ENCODE measurements at places on chromosomes 6 and 20.

- no peak for DNase-seq
Observed at GRCh38 chr20:37473249-37474000, 47.6 kb upstream of the NNAT start.

GRCh38 chr6:134161041-134161440, 108.6 kb upstream of the SLC2A12 start:
- DNase-seq, result no peak

DNA sequence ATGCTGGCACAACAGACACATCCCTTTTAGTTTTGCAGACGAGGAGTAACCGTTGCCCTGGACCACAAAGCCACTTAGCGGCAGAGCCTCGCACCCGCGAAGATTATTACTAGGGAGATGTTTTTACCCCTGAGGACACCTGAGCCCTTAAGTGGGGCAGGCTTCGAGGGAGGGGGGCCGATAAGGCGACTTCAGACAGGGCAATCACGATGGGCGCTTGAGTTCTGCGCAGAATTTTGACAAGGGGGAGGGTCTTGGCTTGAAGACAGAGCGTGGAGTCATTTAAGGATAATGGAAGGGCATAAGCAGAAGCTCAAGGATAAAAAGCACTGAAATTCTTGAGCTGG, 650 bp upstream of the TTK start:
- DNase-seq, result no peak

- no peak for DNase-seq
Observed at GRCh38 chr6:113277111-113277510, 580.0 kb upstream of the MARCKS start.

- peak; percentile 53 for DNase-seq
Observed at GRCh38 chr6:157322792-157323254, 496 bp downstream of the TMEM242 start.

- DNase-seq, result no peak
Observed at GRCh38 chr6:142927271-142927580, 17.8 kb downstream of the HIVEP2 start.

DNA sequence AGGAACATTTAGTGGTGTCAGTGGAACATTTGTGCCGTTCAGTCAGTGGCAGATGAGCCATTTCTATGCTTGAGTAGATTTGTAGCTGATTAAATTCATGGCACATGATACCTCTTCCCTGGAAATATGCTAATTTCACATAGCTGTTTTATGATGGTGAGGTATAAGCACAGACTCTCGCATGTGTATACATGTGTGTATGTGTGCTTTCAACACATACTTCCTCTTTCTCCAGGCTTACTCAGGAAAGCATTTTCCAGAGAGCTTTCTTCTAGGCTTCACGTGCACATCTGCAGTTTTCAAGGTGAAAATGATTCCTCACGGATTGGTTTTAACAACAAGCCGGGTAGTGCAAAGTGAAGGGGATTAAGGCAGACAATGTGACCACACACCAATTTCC, 396.5 kb downstream of the HDGFL1 start:
- DNase-seq, result no peak

DNA sequence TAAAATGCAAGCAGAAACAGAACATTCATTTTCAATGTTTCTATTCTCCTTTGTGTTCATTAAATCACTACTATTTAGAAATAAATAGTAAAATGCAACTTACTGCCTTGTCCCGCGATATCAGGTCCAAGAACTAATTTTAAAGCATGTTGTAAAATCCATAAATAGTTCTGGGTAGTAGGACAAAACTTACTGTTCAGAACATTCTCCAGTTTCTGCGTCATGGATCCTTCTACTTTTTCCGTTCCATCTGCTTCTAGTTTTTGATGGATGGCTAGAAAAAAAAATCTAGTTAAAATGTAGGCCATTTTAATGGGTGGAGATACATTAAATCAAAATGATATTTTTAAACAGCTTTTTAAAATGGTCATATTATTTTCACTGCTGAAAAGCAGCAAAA, 47.0 kb downstream of the HUS1B start:
- DNase-seq, result no peak

DNA sequence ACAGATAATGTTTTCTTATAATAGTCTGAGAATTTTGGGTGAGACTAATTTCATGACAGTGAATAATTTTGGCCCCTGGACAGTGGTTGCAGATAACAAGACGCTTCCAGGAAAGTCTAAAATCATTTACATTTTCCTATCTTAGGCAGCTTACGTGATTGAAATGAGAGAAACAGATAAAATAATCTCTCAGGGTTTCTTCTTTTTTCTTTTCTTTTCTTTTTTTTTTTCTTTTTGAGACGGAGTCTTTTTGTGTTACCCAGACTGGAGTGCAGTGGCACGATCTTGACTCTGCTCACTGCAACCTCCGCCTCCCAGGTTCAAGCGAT, 4.2 kb upstream of the SERPINB1 start:
- DNase-seq, result no peak

GRCh38 chr20:12528591-12529041, 480.2 kb upstream of the SPTLC3 start:
- DNase-seq, result no peak

- DNase-seq, result no peak
Observed at GRCh38 chr20:23251779-23252178, 98.8 kb upstream of the NXT1 start.

DNA sequence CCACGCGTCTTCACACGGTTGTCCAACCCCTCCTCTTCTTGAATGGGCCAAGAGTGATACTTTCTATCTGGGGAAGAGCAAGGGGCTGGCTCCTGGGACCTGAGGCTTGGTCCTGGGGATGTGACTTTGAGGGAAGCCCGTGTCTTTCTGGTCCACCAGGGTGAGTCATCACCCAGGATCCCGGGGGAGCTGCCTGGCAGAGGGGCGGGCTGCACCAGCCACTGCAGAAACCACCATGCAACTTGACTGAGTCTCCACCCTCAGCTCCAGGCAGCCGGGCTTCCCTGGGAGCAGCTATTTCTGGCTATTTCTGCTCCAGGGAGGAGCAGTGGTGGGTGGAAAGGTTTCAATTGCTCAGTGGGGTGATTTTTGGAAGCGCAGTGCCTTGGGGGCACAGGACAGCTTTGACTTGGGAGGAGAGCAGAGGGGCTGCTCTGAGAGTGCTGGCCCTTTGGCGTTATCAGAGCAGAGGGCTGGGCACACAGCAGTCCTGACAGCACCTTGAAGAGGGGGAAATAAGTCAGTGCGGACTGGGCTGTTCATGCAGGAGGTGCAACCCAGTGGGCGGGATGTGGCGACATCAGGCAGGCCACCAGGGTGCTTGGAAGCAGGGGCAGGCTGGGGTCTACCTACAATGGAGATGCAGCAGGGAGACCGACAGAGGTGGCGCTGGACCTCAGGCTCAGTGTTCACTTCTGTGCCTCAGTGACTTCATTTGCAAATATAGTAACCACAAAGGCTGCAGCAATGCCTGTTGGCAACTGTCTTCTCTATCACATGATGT, 45.1 kb upstream of the FAM83D start:
- no peak for DNase-seq
